ENCODE measurements at places on chromosomes 11 and 22.

- DNase-seq: no peak
These were observed 62.6 kb downstream of the CD6 start for GRCh38 chr11:61034111-61034510.

DNA sequence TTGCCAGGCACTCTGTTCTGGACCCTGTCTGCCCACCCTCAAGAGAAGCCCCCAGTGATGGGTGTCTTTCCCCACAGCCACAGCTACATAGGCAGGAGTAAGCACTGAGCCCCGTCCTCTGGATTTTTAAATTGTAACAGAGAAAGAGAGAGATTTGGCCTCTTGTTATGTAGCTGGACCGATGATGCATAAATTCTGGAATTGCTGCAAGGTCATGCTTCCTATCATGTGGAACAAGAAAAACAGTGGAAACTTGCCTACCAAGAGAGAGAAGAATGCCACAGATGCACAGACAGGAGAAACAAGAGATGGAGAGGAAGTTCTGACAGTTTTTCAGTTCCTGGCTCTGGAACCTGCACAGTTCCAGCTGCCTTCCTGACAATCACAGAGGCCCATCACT is 150.2 kb downstream of the ETS1 start:
- no peak for DNase-seq

GRCh38 chr11:47464483-47464882 is 15.5 kb upstream of the RAPSN start:
- DNase-seq: no peak

GRCh38 chr11:18608376-18608775 is 8.8 kb downstream of the MISFA start:
- DNase-seq: no peak

DNA sequence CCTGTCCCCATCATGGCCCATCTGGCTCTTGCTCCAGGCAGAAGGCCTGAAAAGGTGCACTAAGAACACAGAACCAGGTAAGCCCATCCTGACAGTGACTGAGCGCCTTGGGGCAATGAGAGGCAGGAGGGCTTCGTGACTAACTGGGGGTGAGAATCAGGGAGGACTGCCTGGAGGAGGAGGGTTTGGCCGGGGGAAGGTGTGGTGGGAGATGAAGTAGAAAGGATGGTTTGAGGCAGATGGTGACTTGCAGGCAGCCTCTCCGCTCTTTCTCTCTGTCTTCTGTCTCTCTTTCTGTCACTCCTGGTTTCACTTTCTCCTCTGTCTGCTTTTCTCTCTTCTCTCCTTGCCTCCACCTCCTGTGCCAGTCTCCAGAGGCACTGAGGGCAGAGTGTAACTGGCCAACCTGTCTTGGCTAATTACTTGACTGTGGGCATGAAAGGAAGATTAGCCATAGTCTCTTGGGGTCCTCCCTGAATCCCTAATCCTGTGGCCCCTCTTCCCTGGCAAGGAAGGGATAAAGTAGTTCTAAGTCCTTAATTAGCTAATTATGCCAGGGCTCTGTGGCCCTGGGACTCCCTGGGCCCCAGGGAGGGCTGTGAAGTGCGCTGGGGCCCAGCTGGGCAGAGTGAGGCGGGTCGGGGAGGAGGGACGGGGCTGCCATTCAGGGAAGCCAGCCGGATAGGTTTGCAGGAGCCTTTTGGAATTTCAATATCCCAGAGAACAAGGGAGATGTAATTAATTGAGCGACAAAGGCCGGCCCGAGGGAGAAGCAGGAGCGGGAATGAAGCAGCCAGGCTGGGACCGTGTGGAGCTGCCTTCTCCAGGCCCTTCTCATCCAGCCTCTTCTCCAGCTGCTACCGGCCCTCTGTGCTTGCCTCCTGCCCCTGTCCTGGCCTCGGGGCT is 61.1 kb downstream of the CACNA1I start:
- no peak for DNase-seq

DNA sequence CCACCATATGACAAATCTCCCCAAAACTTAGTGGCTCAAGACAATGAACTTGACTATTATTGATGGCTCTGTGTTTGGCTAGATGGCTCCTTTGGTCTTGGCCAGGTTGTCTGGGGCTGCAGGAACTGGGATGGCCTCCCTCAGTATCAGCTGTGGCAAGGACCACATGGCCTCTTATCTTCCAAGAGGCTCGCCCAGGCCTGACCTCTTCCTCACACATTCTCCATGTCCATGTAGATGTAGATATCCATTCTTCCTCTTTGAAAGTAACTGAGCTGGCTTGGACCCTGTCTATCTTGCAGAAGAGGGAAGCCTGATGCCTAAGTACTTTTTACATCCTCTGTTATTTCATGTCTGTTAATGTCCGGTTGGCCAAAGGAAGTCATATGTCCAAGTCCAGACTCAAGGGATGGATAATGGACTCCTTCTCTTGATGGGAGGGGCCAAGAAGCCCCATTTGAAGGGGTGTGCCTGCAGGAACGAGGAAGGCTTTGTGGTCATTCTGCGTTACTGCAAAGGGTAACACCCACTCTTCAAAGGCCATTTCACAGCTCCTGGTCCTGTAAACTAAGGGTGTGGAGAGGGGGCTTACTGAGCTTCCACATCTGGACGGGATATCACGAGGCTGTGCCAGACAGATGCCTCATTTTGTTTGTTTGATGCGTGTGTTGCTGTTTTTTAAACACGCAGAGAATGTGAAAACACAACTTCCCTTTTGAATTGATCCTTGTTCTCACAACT is 87.1 kb downstream of the GRIK4 start:
- no peak for DNase-seq

DNA sequence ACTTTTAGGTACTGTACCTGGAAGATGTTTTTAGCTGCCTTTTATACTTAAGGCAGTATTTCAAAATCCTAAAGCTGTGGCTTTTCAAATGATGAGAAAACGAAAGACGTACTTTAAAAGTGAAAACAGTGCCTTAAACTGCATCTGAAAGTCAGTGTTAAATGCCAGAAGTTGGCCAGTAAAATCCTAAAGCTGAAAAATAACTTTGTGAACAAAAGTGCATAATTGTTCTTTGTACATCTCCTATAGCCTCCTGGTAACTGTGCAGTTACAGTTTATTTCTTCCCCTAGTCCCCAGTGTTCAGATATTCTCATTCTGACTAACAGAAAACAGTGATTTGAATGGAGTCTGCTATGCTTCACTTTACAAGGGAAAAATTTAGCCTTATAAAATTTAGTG is 6.8 kb downstream of the EED start:
- DNase-seq: no peak

GRCh38 chr11:124276081-124276480 is 19.9 kb downstream of the OR8G5 start:
- DNase-seq: no peak

DNA sequence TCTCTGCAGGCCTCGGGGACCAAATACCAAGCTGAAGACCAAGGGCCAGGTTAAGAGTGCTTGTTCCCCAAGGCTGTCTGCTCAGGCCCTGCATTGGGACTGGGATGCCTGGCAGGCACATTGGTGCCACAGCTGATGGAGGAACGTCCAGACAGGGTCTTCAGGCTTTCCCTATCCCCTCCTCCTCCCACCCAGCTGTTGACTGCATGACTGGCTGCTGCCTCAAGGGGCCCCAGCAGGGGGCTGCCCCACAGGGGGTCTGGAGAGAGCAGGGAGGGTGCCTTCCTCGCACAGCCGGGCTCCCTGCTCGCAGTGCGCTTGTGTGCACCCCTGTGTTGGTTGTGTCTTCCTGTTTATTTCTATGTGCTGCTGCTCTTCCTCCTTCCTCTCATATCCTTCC is 9.9 kb downstream of the RCOR2 start:
- DNase-seq: no peak

- DNase-seq: no peak
These were observed 18.9 kb upstream of the TMEM121B start for GRCh38 chr22:17140022-17140421.

DNA sequence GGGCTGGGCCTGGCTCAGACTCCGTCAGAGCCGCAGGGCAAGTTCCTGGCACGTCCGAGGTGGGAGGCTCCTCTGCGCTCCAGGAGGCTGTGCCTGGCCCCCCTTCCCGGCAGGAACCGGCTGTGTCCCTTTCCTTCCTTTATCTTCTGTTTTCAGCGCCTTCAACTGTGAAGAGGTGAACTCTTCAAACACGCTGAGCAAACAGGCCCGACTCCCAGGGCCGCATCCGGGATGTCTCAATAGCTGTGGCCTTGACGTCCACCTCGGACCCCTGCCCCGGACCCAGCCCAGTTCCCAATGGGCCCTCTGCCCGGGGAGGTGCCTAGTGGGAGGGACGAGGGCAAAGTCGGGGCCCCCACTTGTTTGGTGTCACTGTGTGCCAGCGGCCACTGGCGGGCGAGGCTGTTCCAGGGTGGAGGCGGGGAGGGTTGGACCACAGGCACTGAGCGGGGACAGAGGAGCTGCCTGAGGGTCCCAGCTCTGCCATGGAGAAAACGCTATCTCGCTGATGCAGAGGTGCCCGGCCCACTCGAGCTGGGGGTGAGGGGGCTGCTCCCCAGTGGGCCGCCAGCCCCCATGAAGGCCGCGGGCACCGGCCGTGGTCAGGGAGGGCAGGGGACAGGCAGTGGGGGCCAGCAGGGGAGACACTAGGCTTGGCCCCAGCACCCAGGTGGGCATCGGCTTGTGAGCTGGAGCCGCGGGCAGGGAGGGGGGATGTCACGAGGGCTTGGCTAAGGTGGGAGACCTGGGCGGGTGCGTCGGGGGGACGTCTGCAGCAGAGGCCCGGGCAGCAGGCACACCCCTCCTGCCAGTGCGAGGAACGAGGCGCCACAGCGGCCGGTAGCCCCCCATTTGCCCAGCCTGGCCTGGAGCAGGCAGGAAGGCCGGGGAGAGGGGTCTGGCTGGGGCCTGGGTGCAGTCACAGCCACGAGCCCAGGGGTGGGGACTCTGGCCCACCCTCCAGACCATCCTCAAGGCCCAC is 2.7 kb upstream of the MUC5B start:
- DNase-seq: no peak

DNA sequence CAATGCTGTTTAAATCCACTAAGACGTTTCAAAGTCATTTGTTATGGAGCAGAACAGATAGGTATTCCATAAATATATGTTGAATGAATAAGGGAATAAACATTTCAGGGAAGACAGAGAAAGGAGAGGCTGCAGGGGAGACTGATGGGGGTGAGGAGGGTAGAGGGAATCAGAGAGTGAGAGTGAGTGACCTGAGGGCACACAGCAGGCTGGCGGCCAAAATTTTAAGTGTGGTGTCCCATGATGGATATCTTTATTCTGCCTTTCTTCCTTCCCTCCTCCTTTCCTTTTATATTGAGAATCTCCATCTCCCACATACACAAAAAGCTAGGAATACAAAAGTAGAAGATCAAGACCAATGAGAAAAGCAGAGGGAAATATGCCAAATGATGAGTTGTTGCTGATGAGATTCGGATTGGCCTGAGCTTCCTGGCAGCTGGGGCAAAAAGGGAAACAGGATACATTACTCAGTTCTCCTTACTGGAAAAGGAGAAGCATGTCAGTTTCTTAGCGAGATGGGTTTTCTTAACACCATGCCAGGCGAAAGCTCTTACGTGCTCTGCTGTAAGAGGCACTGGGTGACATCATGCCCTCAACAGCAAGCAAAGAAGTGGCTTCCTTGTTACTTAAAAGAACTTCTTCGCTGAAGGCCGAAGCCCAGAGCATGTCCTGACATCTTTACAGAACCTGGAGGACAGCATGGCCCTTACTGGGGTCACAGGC is 11.2 kb upstream of the CYTH4 start:
- DNase-seq: no peak

DNA sequence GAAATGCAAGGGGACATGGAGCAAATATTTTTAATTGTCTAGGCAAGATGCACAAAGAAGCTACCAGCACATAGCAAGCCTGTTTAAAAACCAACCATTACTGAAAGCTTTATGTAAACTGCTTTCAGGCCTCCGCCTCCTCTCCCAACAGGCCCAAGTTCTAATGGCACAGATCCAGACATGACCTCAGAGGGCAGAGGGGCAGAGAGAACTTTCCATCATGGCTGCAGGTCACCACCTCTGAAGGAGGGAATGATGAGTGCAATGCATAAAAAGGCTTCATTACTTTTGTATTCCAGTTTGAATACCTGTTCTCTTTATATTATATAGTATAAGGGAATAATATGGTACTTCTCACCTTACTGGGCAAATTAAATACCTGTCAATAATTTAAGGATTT is 15.2 kb downstream of the DDX17 start:
- no peak for DNase-seq

- DNase-seq: no peak
These were observed 17.8 kb downstream of the LIF start for GRCh38 chr22:30228509-30229359.
